ENCODE measurements at places on chromosomes 5 and 9.

DNA sequence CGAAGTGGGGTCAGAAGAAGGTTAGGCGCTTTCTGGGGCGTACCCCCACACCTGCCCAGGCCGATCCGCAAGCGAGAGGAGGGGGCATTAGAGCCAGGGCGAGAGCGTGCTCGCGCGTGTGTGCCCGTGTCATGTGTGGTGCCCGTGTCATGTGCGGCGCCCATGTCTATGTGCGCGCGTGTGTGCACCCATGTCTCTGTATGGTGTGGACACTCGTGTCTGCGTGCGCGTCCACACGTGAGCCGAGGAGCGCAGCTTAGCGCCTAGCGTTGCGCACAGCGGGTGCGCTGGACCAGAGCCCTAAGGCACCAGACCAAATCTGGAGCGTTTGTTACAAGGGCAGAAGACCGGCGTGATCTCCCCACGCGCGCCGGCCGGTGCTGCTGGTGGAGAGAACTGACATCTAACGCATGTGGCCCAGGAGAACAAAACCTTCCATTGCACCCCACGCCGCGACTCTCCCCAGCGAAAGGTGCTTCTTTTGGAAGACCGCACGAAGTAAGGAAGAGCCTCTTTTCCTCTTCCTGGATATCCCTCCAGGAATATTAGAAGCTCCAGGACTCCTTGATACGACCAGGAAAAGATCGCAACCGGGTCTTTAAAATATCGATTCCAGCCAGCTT lies 644 bp downstream of the NIM1K start:
- DNase-seq = peak; percentile 22

DNA sequence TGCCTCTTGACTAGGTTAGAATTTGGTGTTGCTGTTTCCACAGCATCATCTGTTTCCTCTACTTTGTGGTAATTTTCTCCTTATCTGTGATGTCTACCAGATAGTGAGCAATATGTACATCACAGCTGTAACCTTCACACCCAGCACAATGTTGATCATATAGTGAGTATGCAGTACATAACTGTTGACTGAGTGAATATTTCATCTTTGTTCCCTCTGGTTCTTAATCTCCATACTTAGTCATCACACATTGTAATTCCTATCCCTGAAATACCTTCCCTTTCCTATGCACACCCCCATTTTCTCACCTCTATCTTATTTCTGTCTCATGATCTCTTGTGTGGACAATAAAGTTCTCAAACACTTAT lies 115.9 kb downstream of the KIF4B start:
- no peak for DNase-seq

GRCh38 chr9:110650261-110650660 lies 18.3 kb upstream of the MUSK start:
- DNase-seq = no peak

- DNase-seq = no peak
Observed at GRCh38 chr9:79813258-79813638, 241.5 kb downstream of the TLE4 start.

- no peak for DNase-seq
Observed at GRCh38 chr9:75117564-75117963, 29.2 kb downstream of the OSTF1 start.

- DNase-seq = no peak
Observed at GRCh38 chr5:41918105-41918504, 7.0 kb upstream of the FBXO4 start.

DNA sequence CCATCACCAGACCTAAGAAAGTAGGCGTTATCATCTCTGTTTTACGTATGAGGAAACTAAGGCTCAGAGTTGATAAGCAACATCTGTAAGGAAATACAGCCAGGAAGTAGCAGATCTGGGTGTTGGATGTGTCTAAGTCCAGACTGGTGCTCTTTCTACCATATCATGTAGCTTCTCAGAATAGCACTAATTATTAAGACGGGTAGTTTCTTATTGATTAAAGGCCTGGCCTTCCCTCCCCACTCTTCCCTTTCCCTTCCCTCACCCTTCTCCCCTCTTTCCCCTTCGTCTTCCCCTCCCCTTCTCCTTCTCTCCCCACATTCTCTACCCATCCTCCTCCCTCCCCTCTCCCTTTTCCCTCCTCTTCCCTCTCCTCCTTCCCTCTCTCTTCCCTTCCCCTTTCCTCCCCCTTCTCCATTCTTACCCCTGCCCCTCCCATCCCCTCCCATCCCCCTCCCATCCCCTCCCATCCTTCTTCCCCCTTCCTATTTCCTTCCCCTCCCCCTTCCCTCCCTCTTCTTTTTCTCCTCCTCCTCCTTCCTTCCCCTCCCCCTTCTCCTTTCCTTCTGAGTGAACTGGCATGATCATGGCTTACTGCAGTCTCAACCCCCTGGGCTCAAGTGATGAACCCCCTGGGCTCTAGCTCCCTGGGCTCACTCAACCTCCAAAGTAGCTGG lies 79.4 kb downstream of the SNX24 start:
- DNase-seq = no peak

- DNase-seq = no peak
Observed at GRCh38 chr9:132156262-132156661, 5.6 kb upstream of the NTNG2 start.

DNA sequence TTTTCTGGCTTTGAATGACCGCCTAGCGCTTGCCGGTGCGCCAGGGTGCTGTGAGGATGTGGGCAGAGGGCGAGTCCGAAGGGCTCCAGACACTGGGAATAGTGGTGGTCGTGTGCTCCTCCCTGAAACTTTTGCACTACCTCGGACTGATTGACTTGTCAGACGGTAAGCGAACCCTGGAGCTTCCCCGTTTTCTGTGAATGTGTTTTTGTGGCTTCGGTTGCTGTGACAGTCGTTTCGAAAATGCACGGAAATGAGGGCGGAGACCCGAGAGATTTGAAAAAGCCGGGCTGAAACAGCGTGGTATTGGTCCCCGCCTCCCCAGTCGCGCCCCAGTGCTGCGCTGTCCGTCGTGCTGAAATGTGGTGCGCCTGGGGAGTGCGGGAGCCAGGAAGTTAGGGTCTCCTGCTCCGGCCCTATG lies 102.5 kb upstream of the GABRP start:
- DNase-seq = no peak

DNA sequence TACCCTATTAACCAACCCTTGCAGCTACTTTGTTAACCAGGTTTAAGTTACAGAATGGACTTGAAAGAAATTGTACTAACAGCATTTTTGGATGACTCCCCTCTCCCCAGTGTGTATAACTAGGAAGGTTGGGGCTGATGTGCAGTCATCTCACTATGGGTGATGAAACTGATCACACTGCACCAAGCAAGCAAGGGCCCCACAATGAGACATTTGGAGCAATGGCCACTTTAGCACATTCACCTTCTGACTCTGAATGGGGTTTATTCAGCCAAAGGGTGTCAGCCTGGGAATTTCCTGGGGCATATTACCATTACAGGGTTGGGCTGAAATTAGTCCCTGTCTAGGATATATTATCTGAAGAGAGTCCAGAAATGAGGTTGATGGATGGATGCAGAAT lies 18.7 kb upstream of the CYFIP2 start:
- DNase-seq = no peak

- no peak for DNase-seq
Observed at GRCh38 chr5:123105864-123106263, 16.8 kb downstream of the PRDM6 start.

DNA sequence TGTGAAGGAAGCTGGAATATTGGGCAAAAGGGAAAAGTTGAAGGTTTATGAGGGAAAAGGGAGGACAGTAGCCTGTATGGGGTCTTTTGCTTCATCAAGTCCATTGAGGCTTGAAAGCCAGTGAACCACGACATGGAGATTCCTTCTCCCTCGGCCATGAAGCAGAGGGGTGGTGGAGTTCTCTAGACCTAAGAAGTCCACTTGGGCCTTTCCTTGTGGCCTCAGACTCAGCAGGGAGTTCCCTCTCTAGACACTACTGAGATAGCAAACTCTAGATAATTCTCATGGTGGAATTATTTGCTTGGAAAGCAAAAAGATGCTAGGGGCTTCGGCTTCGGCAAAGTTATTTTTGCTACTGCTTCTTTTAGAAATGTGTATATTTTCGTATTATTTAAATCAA lies 78.5 kb downstream of the FOXD1 start:
- DNase-seq = no peak

GRCh38 chr9:128118971-128119665 lies 8.4 kb downstream of the PTGES2 start:
- DNase-seq = no peak

- DNase-seq = no peak
Observed at GRCh38 chr5:149378241-149378820, 761 bp downstream of the IL17B start.

DNA sequence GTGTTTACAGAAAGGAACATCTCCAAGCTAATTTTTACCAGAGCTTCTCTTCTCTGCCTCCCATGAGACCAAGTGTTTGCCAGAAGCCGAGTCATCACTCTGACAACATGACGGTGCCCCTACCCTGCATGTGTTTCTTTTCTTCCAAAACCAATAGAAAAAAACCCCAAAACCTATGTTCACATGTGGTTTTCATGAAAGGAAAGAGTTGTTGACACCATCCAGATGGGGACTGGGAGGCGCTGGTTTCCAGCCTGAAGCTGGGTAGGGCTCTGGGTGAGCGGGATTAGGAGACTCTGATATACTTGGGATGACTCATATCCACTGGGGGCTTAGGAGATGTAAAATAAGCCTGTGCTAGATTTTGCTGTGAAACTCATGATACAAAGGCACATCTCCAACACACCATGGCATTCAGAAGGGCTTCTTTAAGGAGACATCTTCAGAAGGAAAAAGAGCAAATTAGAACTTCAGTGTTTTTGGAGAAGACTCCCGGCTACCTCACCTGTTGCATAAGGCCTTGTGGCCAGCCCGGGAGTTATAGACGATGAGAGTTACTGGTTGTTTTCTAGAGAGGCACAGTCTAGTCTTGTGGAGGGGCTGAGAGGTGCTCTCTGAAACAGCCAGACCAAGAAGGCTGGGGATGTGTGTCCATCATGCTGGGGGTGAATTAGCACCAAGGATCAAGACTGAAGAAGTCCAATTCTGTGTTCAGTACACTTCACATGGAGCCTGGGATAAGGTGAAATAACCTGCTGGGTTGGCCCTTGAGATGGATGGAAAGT lies 108.9 kb upstream of the LHFPL2 start:
- DNase-seq = no peak

- DNase-seq = peak; percentile 57
Observed at GRCh38 chr5:68191083-68191791, 24.3 kb upstream of the PIK3R1 start.

- DNase-seq = no peak
Observed at GRCh38 chr9:125683486-125683885, 23.5 kb downstream of the MAPKAP1 start.

DNA sequence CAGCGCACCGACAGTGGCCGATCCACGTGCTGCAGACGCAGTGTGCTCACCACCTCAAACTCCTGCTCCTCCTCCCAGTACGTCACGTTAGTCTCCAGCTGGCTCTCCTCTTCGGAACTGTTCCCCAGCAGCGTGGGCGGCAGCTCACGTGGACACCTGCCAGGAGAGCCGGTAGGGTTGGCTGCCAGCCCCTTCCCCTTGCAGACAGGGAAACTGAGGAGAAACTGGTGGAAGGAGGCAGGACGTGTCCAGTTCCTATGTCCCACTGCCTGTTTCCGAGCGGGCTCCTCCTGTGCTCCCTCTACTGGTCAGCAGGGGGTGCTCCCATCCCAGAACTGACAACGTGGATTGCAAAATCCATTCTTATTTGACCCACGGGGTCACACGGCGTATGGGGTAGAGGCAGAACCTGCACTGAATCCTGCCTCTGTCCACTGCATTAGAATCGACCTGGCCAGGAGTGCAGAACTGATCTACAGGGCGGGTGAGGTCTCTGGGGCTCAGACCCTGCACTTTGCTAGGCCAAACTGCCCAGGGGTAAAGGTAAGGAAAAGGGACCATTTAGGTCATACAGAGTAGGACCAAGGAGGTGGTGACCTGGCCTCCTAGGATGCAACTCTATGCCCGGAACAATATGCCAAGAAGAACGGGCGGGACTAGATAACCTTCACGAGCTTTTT lies 25.7 kb downstream of the PDGFRB start:
- peak; percentile 48 for DNase-seq

GRCh38 chr5:40464511-40464910 lies 215.2 kb upstream of the PTGER4 start:
- no peak for DNase-seq

GRCh38 chr9:34010979-34011378 lies 37.7 kb downstream of the UBAP2 start:
- no peak for DNase-seq

- DNase-seq = no peak
Observed at GRCh38 chr9:123329329-123329955, 26.6 kb upstream of the CRB2 start.

DNA sequence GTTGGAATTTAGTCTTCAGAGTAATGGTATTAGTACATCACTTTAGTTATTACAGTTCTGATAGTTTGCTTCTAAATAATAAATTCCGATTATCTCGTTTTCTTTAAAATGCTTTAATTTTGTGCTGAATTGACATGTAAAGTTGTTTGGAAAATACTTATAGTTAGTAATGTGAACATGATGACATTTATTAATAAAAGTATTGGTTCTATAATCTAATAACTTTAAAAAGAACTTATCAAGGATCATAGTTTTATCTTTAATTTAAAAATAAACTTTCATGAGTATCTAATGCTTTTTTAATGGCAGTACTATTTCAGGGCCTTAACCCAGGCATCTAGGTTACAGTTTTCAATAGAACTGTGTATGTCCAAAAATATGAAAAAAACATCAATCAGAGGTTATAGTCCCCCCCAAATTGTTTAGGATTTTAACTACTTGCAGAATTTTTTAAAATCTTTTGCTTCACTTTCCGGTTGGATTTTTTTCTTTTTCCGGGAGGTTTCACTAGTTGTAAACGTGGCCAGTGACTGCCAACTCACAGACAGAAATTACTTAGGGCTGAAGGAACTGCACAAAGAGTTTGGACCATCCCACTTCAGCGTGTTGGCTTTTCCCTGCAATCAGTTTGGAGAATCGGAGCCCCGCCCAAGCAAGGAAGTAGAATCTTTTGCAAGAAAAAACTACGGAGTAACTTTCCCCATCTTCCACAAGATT lies 680 bp downstream of the GPX8 start:
- no peak for DNase-seq

- DNase-seq = no peak
Observed at GRCh38 chr9:107060062-107060461, 197.1 kb downstream of the ZNF462 start.

DNA sequence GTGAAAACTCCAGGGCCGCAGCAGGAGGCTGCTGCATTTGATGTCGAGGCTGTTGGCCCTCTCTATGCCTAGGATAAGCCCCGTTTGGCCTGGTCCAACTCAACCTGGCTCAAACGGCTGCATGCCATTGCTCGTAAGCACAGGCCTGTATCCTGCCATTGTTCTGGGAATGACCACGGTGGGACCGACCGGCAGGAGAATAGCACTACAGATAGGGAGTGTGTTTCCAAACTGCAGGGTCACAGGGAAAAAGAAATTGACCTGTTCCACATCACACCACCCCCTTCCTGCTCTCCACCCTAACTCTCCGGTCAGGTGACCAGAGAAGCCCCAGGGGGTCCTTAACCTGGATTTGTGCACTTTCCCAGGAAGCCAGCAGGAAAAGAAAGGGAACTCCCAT lies 278.7 kb upstream of the KLF4 start:
- DNase-seq = no peak
